T-helper 9 cell (primary cell): ENCODE measurements at places on chromosomes 6 and 20.
A peak's percentile ranks its signal among the peaks of the same experiment; 100 is the strongest.

DNA sequence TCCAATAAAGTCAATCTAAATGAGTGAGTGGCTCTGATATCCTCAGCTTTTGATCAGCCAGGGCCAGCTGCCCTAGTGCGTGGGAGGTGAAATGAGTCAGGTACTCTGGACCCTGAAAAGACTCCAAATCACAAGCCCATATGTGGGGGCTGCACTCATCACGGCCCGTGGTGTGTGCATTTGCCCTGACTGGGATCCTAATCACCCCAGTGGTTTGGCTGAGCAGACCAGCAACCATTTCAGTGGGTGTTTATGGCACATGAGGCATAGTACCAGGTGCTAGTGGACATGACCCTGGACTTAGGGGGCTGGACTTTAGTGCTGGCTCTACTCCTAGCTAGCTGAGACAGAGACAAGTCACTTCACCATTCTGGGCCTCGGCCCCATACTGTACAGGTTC is 39.4 kb downstream of the SCML4 start:
- DNase-seq: no peak

- no peak for DNase-seq
Observed at GRCh38 chr20:37622728-37623127, 71.1 kb upstream of the CTNNBL1 start.

- no peak for DNase-seq
Observed at GRCh38 chr6:53309059-53309900, 39.5 kb downstream of the ELOVL5 start.

GRCh38 chr6:106475284-106475683 is 114.8 kb downstream of the CRYBG1 start:
- DNase-seq: no peak

DNA sequence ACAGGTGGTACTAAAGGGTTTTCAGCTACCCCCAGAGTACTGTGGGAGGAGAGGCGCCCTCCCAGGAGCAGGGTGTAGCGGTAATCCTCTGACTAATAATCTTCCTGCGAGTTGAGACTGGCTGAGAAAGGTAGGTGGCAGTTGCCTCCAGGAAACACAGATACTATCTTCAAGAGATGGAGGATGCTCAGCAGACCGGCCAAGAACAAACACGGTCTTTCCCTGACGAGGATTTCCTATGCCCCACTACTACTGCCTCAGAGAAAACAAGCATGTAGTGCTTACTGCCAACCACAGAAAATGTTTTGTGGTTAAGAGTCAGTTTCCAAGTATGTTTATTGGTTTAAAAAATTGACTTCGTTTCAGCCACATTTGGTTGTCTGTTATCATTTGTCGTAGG is 26.8 kb downstream of the C6orf89 start:
- peak; percentile 42 for DNase-seq

- no peak for DNase-seq
Observed at GRCh38 chr20:1907586-1907985, 12.4 kb downstream of the SIRPA start.

GRCh38 chr20:7866285-7866684 is 74.0 kb downstream of the HAO1 start:
- no peak for DNase-seq

DNA sequence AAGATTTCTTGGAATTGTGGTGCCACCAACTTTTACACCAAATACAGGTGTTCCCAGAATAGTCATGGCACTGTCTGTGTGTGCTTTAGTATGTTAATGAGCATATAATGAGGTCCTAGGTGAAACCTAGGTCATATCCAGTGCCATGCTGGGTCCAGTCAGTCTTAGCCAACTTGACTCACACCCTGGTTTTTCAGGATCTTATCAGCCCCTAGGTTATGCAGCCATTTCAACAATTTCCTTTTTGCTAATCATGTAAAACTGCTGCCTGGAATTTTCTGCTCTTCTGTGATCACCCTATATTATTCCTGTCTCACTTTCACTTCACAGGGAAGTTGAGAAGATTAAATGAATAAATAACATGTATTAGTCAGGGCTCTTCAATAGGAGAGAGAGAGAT is 23.7 kb downstream of the SDHAF4 start:
- no peak for DNase-seq

DNA sequence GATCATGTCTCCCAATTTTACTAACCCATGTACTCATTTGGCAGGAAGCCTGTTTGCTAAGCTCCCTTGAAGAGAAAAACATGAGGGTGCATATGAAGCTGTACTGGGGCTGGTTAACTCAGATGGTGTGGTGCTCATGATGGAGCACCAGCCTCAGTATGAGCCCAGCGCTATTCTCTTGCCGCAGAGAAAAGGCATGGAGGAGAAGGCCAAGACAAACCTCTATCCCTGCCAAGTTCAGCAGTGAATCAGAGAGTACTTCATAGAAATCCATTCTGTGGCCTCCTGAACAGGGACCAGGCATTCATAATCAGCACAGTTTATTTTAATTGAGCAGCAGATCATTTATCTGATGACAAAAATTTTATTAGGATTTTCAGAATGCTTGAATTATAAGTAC is 398.1 kb downstream of the LMBRD1 start:
- DNase-seq: no peak

DNA sequence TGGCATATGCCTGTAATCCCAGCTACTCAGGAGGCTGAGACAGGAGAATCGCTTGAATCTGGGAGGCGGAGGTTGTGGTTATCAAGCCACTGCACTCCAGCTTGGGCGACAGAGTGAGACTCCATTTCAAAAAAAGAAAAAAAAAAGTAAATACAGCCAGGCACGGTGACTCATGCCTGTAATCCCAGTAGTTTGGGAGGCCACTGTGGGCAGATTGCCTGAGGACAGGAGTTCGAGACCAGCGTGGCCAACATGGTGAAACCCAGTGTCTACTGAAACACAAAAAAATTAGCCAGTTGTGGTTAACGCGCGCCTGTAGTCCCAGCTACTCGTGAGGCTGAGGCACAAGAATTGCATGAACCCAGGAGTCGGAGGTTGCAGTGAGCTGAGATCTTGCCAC is 1.5 kb upstream of the NINL start:
- DNase-seq: no peak

- no peak for DNase-seq
Observed at GRCh38 chr20:6767536-6768227, at the start of gene BMP2. BMP2 (plus strand) TSS chr20:6767686; CDS start chr20:6770127, 2,441 bp downstream.

- no peak for DNase-seq
Observed at GRCh38 chr6:35078226-35078850, 62.8 kb downstream of the TCP11 start.

- DNase-seq: no peak
Observed at GRCh38 chr6:124873066-124873410, 89.2 kb upstream of the RNF217 start.

- no peak for DNase-seq
Observed at GRCh38 chr6:112298816-112299281, 44.5 kb upstream of the LAMA4 start.

GRCh38 chr6:33433001-33433543 is 13.2 kb downstream of the SYNGAP1 start:
- DNase-seq: no peak

DNA sequence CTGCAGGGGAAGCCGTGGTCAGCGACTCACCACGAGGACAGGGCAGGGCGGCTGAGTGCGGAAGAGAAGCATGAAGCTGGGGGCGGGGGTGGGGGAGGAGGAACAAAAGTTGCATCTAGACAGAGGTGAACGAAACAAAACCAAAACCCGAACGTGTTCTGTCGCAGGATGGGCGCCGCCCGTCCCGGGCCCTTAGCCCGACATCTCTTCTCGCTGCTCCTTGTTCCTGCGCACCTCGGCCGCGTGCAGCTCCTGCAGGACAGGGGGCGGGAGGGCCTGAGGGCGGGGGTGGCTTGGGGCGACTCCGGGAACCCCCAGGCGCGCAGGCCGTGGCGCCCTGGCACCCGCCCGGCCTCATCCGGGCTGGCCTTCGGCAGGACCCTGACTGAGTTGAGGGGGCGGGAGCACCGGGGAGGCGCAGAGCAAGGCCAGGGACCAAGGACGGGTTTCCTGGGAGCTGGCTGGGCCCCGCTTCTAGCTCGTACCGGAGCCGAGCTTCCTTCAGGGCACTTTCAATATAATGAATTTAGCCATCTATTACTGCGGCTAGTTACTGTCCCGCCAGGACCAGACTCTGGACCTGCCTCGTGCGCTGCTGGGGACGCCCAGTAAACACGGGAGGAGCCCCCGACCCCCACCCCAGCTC is 12.0 kb downstream of the STMN3 start:
- DNase-seq: peak; percentile 27

GRCh38 chr20:382291-383115 is 1.9 kb downstream of the TRIB3 start:
- DNase-seq: no peak

DNA sequence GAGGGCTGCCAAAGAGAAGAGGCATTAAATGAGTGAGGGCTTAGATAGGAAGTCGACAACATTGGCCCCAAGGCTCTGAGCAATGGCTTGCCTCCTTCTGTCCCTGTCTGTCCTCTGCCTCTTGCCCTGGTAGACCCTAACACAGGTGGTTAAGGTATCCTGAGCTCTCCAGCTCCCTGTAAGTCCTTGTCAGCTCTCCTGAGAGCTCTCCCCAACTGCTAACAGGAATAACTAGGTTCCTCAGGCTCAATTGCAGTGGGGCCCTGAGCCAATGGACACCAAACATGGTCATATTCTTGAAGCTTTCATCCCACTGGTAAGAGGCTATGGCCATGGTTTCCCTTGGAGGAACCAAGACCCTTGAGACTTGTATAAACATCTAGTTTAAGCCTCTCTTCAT is 5.0 kb upstream of the CPNE1 start:
- DNase-seq: no peak

DNA sequence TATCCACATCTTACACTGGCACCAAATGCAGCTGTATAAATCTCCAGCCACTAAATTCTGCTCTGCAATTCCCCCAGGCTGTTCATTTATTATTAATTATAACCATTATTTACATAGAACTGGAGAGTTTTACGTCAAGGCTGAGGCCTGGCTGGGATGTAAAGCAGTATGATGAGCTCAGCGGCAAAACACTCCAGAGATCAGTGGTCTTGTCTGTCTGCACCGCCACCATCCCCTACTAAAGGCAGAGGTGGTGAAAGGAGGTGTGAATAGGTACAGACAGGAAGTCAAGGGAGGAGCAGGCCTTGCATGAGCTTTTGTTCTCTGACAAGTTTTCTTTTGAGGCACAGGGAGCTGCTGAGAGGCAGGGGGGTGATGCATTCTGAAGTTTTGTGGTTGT is 159.9 kb upstream of the PCSK2 start:
- DNase-seq: no peak

GRCh38 chr6:88870717-88871330 is 92.6 kb downstream of the RNGTT start:
- DNase-seq: peak; percentile 24

DNA sequence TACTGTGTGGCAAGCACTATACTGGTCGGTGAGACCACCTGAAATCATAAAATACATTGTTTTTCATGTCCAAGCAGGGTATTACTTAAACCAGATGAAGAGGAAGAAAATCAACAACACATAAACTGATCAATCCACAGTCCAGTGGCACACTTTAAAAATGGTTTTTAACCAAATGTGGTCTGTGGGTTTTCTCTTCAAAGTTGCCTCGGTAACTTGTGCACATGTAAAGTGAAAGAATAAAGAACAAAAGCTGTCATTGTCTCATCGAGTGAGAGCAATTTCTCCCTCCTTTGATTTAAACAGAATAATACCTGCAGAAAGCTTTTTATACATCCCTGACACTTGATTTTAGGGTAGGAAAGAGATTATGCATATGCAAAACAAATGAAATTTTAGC is 3.7 kb downstream of the FLRT3 start:
- DNase-seq: no peak

- DNase-seq: no peak
Observed at GRCh38 chr6:56891754-56892153, 63.2 kb upstream of the BEND6 start.

- DNase-seq: no peak
Observed at GRCh38 chr6:36142971-36143838, 12.9 kb downstream of the MAPK13 start.

- DNase-seq: no peak
Observed at GRCh38 chr20:34012330-34012729, 18.6 kb downstream of the RALY start.

DNA sequence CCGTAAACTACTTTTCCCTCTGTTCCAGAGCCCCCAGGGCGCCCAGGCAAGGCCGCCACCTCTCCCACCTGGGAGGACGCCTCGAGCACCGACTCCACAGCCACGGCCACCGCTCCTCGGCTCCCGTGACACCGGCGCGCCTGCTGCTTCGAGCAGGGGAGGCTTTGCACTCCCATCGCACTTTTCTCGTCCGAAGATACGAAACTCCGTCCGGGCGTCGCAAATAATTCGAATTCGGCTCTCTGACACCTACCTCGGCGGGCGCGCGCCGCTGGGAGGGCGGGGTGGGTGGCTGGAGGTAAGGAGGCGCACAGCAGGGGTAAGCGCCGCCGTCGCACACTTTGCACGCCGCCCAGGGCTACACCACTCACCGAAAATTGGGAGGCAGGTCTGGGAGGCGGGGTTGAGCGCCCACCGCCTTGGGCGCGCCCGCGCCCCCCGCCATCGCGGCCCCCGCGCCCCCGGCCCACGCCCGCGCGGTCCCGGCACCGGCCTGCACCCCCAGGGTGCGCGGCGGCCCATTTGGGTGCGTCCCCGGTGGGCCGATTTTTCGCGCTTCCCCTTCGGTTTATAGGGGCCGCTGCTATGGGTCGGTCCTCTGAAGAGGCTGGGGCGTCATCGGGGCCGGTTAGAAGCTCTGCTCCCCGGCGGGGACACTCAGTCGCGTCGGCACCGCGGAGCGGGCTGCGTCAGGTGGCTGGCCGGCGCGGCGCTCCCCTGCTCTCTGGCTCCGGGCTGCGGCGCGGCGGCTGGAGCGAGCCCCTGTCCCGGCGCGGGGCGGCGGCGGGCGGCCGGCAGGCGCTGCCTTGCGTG is 36.2 kb downstream of the GNAS start:
- peak; percentile 75 for DNase-seq

DNA sequence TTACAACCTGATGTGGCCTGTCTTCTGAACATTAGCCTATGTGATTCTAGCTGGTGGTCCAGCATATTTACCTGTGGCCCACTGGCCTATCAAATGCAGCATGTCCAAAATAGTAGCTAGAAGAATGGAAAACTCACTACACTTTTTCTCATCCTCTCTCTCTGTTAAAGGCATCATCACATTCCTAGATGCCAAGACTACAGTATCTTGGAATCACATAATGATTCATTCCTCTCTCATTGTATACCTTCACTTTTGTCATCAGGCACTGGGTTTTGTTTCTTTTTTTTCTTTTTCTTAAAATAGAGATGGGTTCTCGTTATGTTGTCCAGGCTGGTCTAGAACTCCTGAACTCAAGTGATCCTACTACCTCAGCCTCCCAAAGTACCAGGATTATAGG is 45.0 kb downstream of the FAM83B start:
- DNase-seq: no peak
